Left cardiac atrium (tissue), 4 donors: ENCODE measurements at places on chromosomes 7 and 10. TPM values are rescaled to one million over a fixed set of nuclear protein-coding genes. Genes with fewer than 3 reads are reported as not detected.

The TMEM273 gene
- 14.6 TPM for total RNA-seq

The OR2A42 gene
- total RNA-seq, result 0.10 TPM

The CNPY1 gene
- not detected for total RNA-seq

The ZNF777 gene
- 6.6 TPM for total RNA-seq

- no peak for DNase-seq
These were observed 6.5 kb upstream of the MET start for GRCh38 chr7:116665332-116665996.

DNA sequence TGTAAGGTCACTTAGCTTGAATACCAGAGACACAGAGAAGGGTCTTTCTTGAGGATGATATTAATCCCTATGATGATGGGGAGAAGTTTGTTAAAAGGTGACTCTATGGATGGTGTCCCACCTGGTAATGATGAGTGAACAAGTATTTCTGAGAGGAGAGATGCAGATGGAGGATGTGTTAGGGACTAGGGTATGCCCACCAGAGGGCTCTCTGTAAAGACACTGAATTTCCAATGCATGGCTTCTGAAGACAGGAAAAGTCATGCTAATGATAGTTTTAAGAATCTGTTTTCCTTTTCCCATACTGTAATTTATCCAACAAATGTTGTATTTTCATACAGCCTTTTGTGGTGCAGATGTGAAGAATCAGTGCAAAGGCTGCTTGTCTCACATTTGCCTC lies 1250.9 kb upstream of the CELF2 start:
- no peak for DNase-seq

GRCh38 chr10:119183664-119184412 lies 5.2 kb upstream of the PRDX3 start:
- no peak for DNase-seq

- DNase-seq, result no peak
These were observed 213.6 kb upstream of the FZD1 start for GRCh38 chr7:91050677-91051076.

- DNase-seq, result no peak
These were observed 95.9 kb upstream of the SLC25A13 start for GRCh38 chr7:96417784-96418183.

DNA sequence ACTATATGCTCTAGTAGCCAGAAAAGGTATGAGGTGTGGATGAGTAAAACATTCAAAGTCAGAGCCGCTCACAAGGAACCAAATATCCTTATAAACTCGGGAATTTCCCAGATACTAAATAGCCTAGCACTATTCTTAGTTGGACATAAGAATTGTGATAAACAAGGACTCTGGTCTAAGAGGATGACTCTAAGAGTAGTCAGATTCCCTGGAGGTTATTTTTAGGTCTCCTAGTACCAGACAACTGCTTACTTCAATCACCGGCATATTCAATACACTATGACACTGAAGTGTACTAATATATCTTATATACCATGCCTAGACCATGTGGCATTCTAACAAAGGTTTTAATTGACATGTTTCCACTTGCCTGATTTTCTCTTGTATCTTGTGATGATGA lies 56.5 kb downstream of the LMBR1 start:
- no peak for DNase-seq

DNA sequence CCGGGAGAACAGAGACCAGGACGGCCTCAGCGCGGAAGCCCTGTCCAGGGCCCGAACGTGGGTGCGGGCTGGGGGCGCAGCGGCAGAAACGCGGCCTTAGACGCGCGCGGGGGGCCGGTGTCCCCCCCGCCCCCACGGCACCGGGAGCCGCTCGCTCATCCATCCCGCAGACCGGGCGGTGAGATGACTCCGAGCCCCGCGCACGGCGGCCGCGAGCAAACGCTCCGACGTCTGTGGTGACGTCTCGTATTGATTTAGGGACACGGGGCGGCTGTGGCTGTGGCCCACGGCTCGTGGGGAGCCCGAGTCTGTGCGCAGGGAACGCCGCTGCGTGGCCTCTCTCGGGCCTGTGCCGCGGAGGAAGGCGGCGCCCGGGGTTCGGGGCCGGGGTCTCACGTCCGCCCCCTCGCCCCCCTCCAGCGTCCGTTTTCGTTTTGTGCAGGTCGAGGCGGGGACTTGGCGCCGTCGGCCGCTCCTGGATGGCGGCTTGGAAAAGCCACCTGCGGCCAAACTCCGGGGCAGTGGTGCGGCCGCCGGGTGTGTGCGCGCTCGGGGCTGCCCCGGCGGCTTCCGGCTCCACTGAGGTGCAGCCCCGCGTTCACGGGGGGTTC lies 1.0 kb upstream of the NKX6-2 start:
- no peak for DNase-seq

DNA sequence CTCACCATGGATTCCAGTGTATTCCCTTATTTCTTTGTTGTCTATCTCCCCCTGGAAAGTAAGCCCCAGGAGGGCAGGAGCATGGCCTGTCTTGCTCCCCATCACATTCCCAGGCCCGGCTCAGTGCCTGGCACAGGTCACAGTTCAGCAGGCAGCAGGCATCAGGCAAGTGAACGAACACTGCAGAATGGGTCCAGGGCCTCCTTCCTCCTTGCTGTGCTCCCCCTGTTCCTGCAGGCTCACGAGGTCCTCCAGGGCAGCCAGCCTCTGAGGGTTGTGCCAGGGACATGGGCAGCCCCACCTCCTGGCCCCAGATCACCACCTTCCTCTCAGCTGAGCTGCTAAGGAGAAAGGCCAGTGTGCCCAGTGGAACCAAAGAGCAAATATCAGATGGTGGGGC lies 41.8 kb downstream of the PDLIM1 start:
- no peak for DNase-seq

The AEBP1 gene
- total RNA-seq, result 65.0 TPM

The OR2A12 gene
- not detected for total RNA-seq

DNA sequence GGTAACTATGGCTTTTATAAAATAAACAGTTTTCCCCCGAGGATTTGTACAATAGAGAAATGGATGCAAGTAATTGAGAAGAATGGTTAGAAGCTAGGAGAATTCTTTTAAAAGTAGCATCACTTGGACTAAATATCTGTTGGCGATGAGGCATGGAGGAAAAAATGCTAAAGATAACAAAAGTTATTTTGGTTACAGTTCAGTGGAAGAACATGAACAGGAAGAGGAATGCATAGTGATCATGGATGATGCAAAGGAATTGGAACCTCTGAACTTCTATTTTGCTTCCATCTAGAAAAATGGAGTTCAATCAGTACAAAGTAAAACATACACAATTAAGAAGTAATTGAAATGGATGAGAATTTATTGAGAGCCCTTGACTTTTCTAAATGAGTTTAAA lies 32.9 kb downstream of the ENTPD1 start:
- no peak for DNase-seq

The POM121 gene
- 30.7 TPM for total RNA-seq

DNA sequence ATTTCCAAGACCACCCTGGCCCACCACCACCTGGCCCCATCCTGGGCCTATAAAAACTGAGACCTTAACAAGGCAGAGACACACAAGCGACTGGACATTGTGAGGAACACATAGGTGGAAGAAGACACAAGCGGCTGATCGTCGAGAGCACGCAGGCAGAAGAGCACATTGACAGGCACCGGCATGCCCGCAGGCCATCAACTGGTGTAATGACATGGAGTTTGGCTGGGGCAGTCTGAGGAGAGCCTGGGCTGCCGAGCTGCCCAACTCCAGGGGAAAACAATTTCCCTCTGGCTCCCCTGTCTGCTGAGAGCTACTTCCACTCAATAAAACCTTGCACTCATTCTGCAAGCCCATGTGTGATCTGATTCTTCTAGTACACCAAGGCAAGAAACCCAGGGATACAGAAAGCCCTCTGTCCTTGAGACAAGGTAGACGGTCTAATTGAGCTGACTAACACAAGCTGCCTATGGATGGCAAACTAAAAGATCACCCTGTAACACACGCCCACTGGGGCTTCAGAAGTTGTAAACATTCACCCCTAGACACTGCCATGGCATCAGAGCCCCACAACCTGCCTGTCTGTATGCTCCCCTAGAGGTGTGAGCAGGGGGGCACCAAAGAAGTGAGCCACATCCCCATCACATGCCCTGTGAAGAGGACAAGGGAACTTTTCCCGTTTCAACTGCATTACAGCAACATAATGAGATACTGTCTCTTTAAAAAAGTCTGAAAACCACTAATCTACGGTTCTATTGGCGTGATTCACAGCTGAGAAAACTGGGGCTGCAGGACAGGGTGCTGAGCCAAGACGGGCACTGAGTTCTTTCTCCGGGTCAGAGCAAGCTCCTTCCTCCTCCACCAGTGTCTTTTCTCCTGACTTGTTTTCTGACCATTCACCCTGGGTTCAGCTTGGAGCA lies 18.5 kb upstream of the TNS3 start:
- no peak for DNase-seq

- DNase-seq, result peak; percentile 47
These were observed 9.9 kb downstream of the TWIST1 start for GRCh38 chr7:19107356-19108146.

The AKR1C2 gene
- total RNA-seq, result 170 TPM

DNA sequence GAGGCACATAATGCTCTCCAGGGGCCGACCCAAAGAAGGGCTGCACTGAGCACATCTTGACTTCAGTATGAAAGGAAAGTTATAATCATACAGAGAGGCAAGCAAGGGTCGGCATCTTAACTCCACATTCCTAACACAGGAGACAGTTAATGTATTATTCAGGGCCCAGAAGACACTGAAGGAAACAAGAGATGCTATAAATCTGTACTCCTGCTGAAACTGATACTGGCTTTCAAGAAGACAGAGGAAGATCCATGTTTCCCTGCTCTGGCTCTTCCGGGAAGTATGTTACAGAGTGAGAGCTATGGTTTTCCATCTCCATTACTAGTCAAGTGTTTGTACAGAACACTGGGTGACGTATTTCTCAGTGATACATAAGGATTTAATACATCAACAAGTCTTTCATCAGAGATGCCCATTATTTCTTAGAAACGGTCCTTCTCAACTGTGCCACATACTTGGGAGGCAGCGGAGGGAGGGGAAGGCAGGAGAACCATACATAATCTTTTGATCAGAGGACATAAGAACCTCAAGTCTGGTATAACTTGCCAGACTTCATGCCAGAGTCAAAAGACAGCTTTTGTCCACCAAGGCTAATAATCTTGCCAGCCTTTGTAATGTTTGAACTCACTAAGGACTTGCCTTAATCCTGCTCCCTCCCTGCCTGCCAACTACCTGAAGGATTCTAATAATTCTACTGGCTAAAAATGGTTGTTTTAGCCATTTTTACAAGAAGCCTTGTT lies 58.1 kb downstream of the ENO4 start:
- DNase-seq, result no peak

The SEMA3D gene
- 1.7 TPM for total RNA-seq

GRCh38 chr10:100006243-100006886 lies 3.4 kb downstream of the DNMBP start:
- DNase-seq, result no peak

- no peak for DNase-seq
These were observed 18.3 kb downstream of the HNRNPA2B1 start for GRCh38 chr7:26182283-26182682.

DNA sequence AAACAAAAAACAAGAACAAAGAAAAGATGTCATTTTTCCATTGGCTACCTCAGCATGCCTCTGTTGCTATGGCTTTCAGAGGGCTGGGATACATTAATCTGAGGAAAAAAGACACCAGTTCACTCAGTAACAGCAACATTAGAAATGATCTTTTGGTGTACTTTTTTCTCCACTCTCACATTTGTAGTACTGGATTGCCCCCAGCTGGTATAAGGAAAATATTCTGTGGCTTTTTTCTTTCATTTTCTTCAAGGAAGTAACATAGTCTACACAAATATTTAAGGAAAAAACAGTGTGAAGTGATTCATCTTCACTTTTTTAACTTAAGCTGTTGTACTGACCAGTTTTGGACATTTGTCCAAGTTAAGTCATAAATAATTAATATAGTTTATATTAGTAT lies 482.3 kb downstream of the SORCS1 start:
- no peak for DNase-seq

DNA sequence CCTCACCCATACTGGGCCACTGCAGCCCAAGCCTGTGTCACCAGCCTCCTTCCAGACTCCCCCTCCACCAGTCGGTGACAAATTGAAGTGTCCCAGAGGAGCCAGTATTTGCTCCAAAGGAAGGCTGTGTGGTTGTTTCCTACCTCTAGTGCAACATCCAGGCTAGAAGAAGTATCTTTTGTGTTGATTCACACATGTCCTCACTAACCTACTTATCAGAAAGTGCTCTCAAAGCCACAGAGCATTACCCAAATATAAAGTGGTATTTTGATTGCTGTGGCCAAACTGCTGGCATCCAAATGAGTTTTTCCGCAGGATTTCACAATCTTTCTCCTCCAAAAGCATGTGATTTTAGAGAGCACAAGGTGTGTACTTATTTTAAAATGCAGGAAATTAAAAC lies 134.8 kb downstream of the CUL2 start:
- DNase-seq, result no peak

- no peak for DNase-seq
These were observed 372.1 kb downstream of the RPS24 start for GRCh38 chr10:78405736-78406135.

GRCh38 chr10:20492447-20492846 lies 404.7 kb downstream of the NEBL start:
- DNase-seq, result no peak

The ACTL6B gene
- not detected for total RNA-seq

The CALML3 gene
- total RNA-seq, result not detected

- DNase-seq, result peak; percentile 85
These were observed 104.4 kb downstream of the PTPRE start for GRCh38 chr10:128011059-128011979.

- no peak for DNase-seq
These were observed 68.3 kb downstream of the ITGB1 start for GRCh38 chr10:32889631-32890212.

DNA sequence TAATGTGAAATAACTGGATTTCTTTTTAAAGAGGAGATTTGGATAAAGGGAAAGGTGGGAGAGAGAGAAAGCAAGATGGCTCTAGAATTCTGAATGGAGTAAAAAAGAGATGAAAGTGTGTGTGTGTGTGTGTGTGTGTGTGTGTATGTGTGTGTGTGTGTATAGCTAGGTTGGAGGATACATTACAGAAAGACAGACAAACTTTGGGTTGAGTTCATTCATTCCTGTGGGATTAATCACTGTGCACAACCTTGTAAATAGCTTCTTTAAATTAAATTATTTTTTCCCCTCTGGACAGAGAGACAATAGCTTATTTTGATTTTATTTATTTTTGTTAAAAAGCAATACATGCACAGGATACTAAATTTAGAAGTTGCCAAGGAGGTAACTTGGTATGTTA lies 7.5 kb downstream of the ASB4 start:
- DNase-seq, result no peak

GRCh38 chr7:80184693-80185092 lies 50.1 kb downstream of the GNAI1 start:
- no peak for DNase-seq

GRCh38 chr10:68606918-68607317 lies 46.8 kb downstream of the TET1 start:
- no peak for DNase-seq

The KMT2E gene
- 45.3 TPM for total RNA-seq

The OPALIN gene
- not detected for total RNA-seq

The STRIP2 gene
- 15.3 TPM for total RNA-seq

- no peak for DNase-seq
These were observed 39.0 kb downstream of the SEMA3C start for GRCh38 chr7:80879849-80880248.
